ENCODE measurements at places on chromosomes 12 and 14.

DNA sequence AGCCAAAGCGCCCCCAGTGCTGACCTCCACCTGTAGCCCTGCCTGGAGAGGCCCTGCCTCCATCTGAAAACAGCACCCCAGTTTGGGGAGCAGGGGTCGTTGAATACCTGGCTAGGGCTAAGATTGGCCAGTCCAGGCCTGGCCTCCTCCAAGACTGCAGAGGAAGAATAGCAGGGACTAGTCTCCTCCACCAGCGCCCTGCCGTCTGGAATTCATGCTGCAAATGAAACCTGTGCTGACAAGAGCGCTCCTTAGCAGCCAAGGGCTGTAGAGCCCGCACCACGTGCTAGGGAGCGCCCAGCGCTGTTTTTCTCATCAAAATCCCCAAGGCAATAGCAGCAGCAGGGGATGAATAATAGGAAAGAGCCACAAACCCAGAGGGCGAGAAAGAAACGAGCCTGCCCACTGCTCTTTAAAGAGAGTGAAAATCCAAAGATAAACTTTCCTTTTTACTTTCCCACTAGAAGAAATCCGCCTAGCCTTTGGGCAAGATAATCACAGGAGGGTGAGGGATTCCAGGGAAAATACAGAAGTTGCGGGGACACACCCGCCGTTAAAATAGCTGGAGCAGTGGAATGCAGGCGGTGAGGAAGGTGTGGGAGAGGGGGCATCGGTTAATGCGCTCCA lies 3.3 kb downstream of the COL2A1 start:
- no peak for DNase-seq

GRCh38 chr14:70640938-70641547 lies 673 bp upstream of the TTC9 start:
- DNase-seq: no peak

DNA sequence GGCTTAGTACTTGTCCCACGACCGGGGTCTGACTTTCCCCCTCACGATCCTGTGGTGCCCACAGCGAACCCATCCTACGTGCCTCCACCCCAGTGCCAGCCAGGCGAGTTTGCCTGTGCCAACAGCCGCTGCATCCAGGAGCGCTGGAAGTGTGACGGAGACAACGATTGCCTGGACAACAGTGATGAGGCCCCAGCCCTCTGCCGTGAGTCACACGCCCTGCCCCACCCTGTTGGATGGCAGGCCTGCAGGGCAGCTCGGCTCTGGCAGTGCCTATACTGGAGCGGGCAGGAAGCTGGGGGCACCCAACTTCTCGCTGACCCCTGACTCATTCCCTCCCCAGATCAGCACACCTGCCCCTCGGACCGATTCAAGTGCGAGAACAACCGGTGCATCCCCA lies 18.3 kb upstream of the LRP1-AS start:
- no peak for DNase-seq

DNA sequence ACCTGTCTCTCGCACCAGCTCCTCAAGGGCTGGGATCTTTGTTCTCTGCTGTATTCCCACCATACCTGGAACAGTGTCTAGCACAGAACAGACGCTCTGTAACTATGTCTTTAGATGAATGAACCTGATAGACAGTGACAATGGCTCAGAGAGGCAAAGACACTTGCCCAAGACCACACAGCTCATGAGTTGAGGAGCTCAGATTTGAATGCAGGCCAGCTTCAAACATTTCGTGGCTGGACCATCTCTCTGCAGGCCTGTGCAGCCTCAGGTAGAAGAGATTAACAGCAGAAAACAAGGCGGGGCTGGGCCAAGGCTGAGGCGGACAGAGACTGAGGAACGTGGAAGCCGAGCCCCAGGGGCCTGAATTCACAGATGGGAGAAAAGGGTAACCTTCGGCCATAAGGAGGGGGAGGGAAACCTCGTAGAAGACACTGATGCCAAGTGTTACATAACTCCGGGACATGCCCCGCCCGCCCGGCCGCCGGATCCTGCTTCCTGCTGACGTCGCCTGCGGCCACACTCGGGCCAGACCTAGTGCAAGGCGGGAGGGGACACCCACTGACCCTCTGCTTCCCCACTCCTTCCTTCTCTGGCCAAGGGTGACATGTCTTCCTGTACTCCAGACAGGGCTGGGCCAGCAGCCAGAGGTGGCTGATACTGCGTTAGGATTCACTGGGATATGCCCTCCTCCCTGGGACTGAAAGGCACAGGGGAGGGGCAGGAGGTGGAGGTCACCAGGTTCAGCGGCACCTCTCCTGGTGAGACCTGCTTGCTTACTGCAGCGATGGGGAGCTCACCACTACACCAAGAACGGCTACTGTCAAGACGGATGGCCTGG lies 86.8 kb downstream of the RFLNA start:
- peak; percentile 56 for DNase-seq

DNA sequence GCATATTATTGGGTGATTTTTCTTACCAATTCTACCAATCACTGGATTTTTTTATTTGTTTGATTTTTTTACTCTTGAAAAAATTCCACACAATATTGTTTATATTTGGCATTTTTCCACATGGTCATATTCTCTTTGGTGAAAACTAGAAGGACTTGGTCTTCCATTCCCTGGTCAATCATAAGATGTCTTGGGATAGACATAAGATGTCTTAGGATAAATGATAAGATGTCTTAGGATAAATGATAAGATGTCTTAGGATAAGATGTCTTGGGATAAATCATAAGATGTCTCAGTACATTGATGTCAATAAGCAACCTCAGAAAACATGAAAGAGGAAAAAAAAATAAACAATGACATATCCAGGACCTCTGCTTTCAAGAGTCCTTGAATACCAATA lies 309.1 kb downstream of the LRFN5 start:
- no peak for DNase-seq

DNA sequence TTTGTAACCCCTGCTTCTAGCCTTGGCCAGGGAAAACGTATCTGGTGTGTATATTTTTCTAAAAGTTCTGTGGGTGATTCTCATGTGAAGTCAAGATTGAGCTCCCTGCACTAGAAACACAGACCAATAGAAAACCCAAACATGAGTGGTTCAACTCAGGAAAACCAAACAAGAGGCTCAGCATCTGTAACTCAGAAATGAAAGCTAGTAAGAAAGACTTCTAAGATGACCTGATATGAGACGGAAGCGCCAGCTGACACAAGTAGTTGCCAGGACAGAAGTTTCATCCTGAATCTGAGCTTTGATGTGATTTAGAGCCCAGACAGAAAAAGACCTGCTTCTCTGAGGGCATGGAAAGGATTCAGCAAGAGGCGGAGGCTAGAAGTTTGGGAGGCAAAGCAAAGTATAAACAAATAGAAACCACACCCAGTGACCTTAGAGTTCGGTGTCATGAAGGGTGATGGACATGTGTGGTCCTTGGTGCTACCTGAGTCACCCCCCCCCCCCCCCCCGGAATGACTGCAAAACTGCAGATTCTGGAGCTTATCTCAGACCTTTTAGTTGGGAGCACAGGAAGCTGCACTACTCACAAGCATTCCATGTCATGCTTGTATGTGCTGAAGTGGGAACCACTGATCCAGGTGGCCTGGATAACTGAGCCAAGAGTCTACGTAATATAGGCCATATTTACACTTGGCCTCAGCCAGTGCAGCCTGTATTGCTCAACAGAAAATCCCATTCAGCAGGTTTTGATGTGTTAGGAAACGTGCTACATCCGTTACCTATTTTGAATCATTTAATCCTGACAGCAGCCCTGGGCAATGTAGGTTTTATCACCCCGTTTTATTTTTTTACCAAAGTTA lies 191.3 kb downstream of the ANO6 start:
- no peak for DNase-seq

DNA sequence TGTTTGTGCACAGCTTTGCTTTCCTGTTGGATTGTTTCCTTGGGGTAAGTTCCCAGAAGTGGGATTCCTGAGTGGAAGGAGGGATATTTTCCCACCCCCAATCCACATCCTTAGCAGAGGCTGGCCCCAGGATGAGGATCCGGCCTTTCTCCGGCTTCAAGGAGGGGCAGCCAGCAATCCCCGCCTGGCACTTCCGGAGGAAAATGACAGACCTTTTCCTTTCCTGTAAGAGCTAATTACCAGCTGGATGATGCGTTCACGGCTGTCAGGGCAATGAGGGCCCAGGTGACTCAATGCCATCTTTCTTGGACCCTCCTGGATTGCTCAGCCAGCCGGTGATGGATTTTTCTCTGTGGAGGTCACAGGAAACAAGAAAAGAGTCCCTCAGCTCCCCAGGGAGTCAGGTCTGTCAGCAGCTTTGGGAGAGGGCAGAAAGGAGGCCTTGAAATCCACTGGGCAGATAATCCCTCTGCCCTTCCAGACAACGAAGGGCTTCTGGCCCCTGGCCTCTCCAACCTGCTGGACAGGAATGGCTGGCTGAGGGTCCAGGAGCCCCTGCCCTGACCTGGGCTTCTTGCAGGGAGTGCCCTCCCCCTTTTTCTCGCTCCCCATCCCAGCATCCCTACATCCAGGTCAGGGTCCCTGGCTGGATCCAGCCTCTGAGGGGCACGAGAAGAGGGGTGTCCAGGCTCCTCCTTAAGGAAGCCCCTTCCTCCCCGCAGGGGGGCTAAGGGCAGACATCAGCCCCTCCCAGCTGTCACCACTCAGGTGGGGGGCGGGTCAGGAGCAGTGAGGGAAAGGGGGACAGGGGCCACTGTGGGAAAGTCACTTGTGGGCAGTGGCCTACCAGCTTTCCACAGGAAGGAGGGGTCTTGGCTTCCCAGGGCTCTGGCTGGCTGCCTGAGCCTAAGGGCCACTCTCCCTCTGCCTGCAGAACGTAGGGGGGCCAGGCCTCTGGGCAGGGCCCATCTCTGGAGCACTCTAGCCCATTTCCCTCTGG lies 16.1 kb upstream of the CCDC85C start:
- no peak for DNase-seq

- no peak for DNase-seq
These were observed 145.8 kb downstream of the GCH1 start for GRCh38 chr14:54756656-54757392.

GRCh38 chr12:51362307-51362706 lies 15.8 kb upstream of the CELA1 start:
- peak; percentile 65 for DNase-seq

DNA sequence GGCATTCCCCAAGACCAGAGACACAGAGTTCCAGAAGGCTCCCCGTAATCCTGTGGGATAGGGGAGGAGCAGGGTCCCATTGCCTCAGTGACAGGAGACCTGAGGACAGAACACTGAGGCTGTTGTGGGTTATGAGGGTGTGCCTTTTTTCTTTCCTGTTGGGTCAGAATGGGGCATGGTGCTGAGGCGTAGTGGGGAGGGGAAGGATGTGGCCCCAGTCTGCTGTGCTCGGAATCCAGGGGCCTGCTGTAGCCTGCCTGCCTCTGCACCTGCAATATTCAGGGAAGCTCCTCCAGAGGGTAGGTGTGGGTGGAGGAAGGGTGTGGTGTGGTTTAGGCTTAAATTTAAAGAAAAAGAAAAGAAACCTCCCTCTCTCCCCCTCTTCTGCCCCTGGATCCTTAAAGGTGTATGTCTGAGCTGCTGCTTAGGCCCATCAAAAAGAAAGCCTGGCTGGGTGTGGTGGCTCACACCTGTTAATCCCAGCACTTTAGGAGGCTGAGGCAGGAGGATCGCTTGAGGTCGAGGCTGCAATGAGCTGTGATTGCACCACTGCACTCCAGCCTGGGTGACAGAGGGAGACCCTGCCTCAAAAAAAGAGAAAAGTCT lies 18.7 kb downstream of the PLEKHG3 start:
- no peak for DNase-seq

DNA sequence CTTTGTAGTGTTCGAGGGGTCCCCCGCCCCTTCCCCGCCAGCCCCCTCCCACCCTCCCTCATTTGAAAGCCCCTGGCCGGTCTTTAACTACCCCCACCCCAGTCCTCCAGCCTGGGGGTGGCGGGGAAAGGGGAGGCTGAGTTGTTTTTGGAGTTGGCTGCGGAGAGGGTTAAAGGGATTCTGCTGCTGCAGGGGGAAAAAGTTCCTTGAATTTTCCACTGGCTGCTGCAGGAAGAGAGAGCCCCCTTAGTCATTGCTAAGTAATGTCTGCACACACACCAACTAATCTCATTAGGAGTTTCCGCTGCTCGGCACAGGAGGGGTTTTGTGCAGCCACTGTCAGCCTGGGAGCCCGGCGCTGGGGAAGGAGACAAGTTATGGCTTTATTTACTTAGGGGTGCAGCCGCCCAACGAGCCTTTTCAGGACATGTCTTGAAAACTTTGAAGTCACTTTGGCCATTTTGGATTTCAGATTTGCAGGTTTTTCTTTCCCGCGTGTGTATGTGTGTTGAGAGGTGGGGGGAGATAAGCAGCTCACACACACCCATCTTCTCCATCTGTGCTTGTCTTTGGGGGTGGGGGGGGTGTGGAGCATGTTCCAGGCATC lies 1.8 kb downstream of the ELK3 start:
- DNase-seq: no peak

DNA sequence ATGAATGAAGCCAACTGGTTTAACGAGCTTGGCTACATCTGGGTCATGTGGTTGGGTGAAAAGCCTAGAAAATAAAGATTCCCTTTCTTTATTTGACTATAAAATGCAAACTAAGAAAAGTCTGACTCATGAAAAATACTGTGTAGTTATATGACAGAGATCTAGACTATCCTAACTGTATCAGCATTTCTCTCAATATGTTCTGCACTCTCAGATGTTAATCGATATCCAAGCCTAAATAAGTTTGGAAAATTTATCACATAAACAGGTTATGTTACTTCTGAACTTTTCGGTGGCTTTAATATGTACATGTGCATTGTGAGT lies 133.1 kb downstream of the DAAM1 start:
- no peak for DNase-seq

DNA sequence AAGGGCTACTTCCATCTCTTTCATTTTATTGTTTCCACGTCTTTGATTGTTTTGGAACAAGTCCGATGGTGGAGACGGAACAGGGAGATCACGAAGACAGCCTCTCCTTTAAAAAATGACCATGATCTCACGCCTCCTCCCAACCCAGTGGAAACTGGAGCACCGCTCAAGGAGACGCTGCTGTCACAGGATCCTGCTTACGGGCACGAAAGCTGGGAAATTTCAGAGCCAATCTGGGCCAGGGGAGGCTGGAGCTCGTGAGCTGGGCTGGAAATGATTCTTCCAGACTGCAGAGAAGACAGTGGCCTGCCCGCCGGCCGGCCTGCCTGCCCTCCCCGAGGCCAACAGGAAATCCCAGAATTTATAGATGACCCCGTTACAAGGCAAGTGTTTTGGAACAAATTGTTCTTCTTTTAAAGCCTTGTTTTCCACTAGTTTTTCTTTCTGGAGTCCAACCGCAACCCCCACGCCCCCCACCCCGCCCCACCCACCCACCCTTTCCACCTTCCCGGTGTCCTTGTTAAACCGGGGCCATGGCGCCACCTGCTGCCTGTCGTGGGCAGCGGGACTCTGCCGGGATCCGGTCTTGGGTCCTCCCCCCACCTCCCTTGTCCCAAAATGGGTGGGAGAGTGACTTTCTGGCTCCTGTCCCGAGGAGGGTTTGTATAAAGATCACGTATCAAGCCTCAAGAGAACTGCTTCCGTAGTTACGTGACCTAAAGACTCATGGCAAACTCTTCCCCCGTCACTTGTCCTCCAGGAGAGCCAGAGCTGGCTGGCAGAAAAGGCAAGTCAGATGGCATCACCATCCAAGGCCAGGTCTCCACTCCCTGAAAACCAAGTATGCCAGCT lies 40.3 kb downstream of the MAP1LC3B2 start:
- DNase-seq: peak; percentile 62

- no peak for DNase-seq
These were observed 154.9 kb upstream of the ATP2B1 start for GRCh38 chr12:89863493-89863938.

- DNase-seq: no peak
These were observed 110.1 kb upstream of the BTG1 start for GRCh38 chr12:92255741-92256140.
